ENCODE measurements at places on chromosomes 2 and 18. TPM values are rescaled to one million over a fixed set of nuclear protein-coding genes. Genes with fewer than 3 reads are reported as not detected.

Gene DUSP2
- 891 TPM for total RNA-seq

Gene CD28
- total RNA-seq, result 85.3 TPM

Gene GALR1
- total RNA-seq, result under 0.01 TPM

Gene DES
- total RNA-seq, result 1.3 TPM

Gene GULP1
- total RNA-seq, result under 0.01 TPM

Gene IL1RL2
- total RNA-seq, result 0.31 TPM

Gene CNTNAP5
- not detected for total RNA-seq

Gene WNT10A
- 1.5 TPM for total RNA-seq

Gene GLB1L
- total RNA-seq, result 3.4 TPM

Gene ABCG5
- total RNA-seq, result not detected

Gene MDH1B
- not detected for total RNA-seq

Gene HSPE1
- total RNA-seq, result 35.7 TPM

Gene TIMM21
- total RNA-seq, result 10.0 TPM

Gene POTEJ
- not detected for total RNA-seq

Gene COBLL1
- 26.4 TPM for total RNA-seq

Gene DRC1
- total RNA-seq, result not detected

Gene ACTR1B
- total RNA-seq, result 53.7 TPM

Gene HOXD10
- not detected for total RNA-seq

Gene PARD3B
- total RNA-seq, result 0.94 TPM

Gene ASNSD1
- total RNA-seq, result 65.1 TPM

Gene ARID5A
- 191 TPM for total RNA-seq

Gene BBS5
- total RNA-seq, result 0.21 TPM

Gene SERPINB10
- total RNA-seq, result 5.7 TPM

Gene ARHGAP15
- 334 TPM for total RNA-seq

Gene TLX2
- total RNA-seq, result 0.10 TPM

Gene DAPL1
- total RNA-seq, result not detected

Gene GPAT2
- 1.3 TPM for total RNA-seq

Gene PSMA8
- 0.42 TPM for total RNA-seq

Gene PLCD4
- total RNA-seq, result 0.21 TPM

Gene CNPPD1
- 27.5 TPM for total RNA-seq

Gene TGOLN2
- 154 TPM for total RNA-seq

Gene APCDD1
- total RNA-seq, result under 0.01 TPM

Gene MYL1
- total RNA-seq, result not detected

Gene SERPINB7
- not detected for total RNA-seq

Gene CHRNA1
- 0.21 TPM for total RNA-seq

Gene ABCB11
- total RNA-seq, result 0.42 TPM

Gene CCDC138
- total RNA-seq, result 4.9 TPM

Data from mononuclear cell (primary cell).